Midbrain (tissue), 1 donor: ENCODE measurements at places on chromosomes 2 and 18.
A peak's percentile ranks its signal among the peaks of the same experiment; 100 is the strongest.

DNA sequence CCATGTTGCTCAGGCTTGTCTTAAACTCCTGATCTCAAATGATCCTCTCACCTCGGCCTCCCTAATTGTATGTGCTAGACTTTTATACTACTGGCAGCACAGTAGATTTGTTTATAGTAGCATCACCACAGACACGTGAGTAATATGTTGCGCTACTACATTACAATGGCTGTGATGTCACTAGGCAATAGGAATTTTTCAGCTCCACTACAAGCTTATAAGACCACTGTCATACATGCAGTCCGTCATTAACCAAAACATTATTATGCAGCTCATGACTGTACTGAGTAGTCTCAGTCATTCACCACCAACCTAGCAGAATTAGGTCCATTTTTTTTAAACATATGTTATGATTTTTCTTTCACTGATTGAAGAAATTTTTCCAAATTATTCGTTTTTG lies 398.9 kb downstream of the DCC start:
- no peak for DNase-seq

- DNase-seq = no peak
These were observed 510 bp downstream of the NCKAP1 start for GRCh38 chr2:183037553-183038340.

DNA sequence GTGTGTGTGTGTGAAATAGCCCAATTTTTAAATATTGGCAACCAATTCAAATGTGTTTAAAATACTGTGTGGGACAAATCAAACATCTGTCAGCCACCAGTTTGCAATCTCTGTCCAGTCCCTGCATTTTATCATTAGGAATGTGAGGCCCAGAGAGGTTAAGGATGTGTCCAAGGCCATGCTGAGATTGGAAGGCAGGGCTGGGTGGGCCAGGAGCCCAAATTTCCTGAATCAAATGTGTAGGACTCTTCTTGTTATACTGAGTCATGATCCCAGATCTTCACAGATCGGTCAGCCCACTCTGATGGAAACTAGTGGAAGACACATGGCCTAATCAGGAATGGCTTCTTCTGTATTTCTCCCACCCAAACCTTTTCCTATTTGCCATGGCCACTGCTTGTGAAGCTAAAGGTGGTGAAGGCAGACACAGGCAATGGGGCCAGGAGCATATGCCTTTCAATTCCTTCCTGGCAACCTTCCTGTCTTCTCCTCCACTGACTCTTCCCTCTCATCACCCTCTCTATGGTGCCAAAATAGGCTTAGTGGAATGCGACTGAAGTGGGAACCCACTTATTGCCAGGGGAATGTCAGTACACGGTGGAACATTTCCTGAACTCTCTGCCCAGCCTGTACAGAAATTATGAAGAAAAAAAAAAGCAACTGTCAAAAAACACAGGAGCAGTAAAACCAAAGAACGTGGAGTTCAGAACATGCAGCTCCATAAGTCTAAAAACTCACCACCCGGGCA lies 35.5 kb downstream of the ZEB2 start:
- DNase-seq = no peak

- DNase-seq = no peak
These were observed 5.4 kb upstream of the IL1R1 start for GRCh38 chr2:102137138-102137537.

- no peak for DNase-seq
These were observed 73.0 kb upstream of the YWHAQ start for GRCh38 chr2:9703701-9704221.

- no peak for DNase-seq
These were observed 93.1 kb upstream of the CAPN13 start for GRCh38 chr2:30900381-30900780.

DNA sequence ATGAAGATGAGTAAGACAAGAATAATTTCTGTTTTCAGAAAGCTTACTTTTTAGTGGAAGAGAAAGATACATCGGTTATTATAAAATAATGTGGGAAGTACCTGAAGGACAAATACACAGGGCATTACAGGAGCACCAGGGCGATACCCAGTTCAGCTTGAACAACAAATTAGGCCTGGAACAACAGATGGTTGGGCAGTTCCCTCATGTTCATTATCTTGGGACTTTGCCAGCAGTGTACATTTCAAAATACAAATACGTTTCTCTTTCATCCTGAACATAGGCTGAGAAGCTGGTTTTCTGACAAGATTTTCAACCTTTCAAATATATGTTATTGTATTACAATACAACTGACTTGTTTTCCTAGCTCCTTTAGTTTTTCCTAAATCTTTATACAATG lies 79.6 kb downstream of the TGIF1 start:
- DNase-seq = no peak

DNA sequence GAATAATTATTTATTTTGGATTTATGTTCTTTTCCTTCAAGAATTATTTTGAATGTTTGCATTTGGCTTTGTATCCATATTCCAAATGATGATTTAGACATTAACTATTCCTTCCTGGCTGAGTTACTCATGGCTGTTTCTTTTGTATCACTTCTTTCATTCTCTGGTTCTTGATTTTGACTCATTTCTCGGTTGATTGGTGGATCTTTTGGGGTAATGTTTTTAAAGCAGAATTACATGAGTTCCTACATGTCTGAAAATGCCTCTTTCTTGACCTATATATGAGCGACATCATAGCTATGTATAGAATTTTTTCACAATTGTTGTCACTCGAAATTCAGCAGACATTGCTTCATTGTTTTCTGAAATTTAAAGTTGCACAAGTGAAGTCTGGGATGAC lies 39.5 kb downstream of the CYP26B1 start:
- no peak for DNase-seq

DNA sequence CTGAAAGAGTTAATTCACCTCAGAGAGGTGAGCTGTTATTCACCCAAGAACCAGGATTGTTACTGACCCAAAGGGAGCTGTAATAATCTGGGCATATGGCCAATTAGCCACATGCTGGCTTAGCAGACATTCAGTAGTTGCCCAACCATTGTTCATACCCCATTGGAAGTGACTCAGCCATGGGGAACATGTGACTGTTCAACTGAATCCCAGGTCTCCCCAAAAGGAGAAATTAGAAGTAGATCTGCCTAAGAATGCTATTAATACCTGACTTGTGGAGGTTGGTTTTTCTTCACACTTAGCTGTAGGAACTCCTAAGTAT lies 272.6 kb upstream of the UBE2E3 start:
- DNase-seq = no peak

DNA sequence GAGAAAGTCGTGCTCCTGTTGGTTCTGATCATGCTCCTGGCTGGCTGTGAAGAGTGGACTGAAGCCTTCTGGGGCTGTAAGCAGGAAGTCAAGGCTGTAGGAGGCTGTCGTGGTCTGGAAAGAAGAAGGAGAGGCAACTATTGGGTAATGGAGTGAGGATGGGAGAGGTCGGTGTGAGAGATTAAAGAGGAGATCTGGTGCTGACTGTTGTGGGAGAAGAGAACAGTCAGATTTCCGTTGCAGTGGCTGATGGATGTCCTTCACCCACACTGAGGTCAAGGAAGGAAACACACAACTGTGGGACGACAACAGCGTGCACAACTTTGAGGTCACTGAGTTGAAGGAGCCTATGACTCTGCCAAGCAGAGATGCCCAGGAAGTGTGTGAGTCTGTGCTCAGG lies 2.8 kb upstream of the PSMD1 start:
- no peak for DNase-seq

- DNase-seq = no peak
These were observed 4.9 kb downstream of the NEMP2 start for GRCh38 chr2:190529486-190530247.

DNA sequence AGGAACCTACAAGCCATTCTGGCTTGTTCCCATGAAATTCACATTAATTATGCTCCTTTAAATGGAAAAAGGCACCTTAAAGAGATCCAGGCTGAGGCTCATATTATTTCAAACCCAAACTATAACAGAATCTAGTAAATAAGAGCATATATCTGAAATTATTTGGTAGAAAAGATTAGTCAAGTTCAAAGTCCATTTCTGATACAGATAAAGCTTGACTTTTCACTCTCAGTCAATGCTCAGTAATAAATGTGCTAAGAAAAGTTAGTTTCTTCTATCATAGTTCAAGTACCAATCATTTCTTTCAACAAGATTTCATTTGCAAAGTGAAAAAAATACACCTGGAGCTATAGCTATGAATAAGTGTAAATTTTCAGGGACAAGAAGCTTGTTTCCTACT lies 61.8 kb upstream of the NARS1 start:
- DNase-seq = no peak

DNA sequence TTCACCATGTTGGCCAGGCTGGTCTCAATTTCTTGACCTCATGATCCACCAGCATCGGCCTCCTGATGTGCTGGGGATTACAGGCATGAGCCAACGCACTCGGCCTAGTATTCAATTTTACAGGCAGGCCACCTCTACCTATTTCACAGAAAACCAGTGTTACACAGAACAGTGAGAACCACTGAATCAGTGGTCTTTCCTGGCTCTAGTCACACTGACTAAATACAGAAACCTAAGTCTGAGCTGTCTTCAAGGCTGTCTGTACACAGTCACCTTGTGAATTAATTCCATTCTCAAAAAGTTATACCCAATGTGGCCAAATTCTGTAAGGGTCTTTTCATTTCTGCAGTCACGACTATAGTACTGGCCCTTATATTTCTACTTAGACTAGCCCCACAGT lies 3.5 kb downstream of the RNF149 start:
- DNase-seq = no peak

DNA sequence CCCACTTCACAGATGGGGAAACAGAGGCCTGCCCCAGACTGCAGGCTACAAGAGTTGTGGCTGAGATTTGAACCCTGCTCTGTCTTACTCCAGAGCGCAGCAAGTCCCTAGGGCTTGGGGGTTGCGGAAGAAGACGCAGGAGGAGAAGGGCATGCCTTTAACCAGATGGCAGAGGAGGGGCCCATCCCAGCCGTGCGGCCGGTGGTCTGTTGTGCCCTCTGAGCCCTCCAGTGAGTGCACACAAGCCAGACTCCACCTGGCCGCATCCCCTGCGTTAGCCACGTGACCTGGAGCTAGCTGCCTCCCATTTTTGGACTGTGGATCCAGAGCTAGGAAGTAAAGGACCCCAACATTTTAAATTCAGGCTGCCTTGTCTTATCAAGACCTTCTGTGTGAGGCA lies 2.8 kb downstream of the KCNIP3 start:
- DNase-seq = no peak

GRCh38 chr2:58271826-58272225 lies 30.7 kb upstream of the FANCL start:
- peak; percentile 21 for DNase-seq

GRCh38 chr2:88620015-88620414 lies 7.2 kb downstream of the EIF2AK3 start:
- no peak for DNase-seq

DNA sequence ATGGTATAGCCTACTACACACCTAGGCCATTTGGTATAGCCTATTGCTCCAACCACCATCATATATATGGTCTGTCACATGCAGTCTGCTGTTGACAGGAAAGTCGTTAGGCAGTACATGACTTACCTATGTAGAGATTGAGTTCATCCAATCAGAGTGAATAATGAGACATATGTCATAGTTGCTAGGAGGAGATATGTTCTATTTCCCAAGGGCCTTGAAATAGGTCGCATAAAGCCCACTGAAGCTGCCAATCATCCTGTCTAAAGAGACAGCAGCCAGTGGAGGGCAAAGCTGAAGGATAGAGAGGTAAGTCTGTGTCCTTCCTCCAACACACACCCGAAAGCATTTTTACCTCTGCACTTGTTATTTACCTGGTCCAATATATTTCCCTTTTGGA lies 263.4 kb downstream of the PTPRM start:
- no peak for DNase-seq

- no peak for DNase-seq
These were observed 253.2 kb upstream of the EPC2 start for GRCh38 chr2:148391324-148391723.

DNA sequence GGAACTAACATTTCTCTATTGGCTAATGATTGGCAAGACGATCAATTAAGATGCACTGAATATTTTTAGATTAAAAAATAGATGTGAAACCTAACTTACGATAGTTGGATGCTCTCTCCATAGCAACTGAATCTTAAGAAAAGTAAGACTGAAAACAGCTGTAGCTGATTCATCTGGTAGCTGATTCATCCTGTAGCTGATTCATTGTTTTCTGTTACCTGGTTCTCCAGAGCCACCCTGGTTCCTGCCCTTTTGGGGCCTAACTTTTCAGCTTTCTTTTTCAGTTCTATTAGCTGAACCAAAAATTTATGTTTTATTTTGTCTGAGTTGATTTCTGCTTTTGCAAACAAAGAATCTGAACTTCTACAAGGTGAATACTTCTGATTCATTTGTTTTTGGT lies 22.7 kb upstream of the SPR start:
- DNase-seq = no peak

GRCh38 chr18:12282442-12283039 lies 25.5 kb upstream of the TUBB6 start:
- DNase-seq = no peak

DNA sequence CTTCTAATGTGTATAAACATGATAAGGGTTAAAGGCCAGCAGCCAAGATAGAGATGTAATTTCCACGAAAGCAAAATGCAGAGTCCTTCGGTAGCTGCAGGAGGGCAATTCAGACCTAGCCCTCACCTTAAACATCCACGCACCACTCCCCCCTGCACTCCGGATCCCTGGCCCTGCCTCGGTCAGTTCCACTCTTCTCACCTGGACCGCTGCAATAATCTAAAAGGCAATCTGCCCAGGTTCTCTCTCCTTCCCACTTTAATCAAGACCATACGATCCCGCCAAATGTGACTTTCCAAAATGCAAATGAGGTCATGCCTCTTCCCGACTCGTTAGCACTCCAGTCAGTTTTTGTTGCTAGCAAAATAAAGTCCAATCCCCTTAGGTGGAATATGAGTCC lies 485.2 kb downstream of the EIPR1 start:
- DNase-seq = no peak

DNA sequence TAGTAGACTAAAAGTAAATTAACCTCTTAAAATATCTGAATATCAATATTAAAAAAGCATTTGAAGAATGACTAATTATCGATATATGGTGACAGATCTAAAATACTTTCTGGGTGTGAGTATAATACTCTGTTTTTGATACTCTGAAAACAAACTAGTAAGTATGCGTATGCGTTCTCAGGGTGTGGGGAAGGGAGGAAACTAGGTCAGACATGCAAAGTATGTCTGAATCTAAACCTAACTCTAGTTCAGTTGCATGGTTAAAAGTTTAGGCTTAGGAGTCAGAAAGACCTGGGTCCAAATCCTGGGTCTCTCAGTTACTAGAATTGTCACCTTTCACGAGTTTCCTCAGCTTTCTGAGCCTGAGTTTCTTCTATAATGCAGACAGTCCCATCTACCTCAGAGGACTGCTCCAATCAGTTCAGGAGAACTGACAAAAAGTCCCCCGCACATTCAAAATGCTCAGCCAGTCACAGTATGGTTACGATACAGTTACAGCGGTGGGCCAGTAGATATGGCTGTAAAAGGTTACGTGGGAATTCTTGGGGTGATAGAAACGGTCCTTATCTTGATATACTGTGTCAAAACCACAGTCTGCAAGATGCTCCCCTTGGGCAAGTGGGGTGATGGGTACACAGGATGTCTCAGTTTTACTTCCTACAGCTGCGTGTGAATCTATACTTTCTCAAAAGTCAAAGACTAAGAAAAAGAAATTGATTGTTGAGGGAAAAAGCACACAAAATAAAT lies 29.2 kb downstream of the UNC50 start:
- no peak for DNase-seq

- DNase-seq = no peak
These were observed 472.4 kb upstream of the SPHKAP start for GRCh38 chr2:228653884-228654283.
